ENCODE measurements at places on chromosomes 6 and 20.
A peak's percentile ranks its signal among the peaks of the same experiment; 100 is the strongest.

DNA sequence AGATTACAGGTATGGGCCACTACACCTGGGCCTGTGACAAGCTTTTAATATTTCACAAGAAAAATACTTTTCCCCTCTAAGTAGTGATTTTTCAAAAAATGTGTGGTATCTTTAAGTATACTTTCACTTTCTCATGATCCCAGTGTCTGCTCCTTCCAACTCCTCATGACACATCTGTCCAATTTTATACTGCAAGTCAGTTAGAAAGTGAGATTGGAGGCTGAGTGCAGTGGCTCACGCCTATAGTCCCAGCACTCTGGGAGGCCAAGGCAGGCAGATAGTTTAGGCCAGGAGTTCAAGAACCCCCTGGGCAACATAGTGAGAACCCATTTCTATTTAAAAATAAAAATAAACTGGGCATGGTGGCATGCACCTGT is 20.2 kb downstream of the PIM1 start:
- no peak for DNase-seq

DNA sequence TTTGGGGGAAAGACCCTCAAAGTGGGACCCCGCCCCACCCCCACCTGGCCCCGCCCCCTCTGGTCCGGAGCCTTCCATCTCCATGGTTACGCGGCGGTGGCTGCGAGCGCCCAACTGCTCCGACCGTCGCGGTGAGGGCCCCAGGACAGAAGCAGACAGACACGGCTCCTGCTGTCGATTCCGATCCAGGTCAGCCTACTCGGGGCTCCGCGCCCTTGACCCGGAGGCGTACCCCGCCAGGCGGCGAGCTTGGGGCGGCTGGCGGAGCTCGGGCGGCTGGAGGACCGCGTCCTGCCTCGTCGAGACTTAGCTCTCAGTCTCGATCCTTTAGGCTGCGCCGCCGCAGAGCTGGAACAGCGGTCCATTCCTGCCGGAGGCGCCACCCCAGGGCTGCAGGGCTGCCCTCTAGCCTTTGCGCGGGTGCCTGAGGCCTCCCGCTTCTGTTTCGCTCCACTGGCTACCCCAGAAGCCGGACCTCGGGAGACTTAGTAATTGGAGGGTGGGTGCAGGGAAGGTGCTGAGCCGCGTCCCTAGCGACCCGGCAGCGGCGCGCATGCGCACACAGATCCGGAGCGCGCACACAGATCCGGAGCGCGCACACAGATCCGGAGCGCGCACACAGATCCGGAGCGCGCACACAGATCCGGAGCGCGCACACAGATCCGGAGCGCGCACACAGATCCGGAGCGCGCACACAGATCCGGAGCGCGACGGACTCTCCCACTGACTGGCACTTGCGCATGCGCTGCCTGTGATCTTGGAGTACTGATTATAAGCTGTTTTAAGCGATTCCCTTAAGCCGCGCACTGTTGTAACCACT is at the start of gene CFAP206:
CFAP206 (plus strand) TSS at position 72 of the 820 bp plus-strand sequence. CDS start 1,868 bp downstream, outside the sequence.
- DNase-seq: peak; percentile 96

GRCh38 chr20:46031701-46032254 is 2.8 kb downstream of the SLC12A5 start:
- peak; percentile 68 for DNase-seq

GRCh38 chr6:52482903-52483670 is 62.9 kb downstream of the EFHC1 start:
- no peak for DNase-seq

DNA sequence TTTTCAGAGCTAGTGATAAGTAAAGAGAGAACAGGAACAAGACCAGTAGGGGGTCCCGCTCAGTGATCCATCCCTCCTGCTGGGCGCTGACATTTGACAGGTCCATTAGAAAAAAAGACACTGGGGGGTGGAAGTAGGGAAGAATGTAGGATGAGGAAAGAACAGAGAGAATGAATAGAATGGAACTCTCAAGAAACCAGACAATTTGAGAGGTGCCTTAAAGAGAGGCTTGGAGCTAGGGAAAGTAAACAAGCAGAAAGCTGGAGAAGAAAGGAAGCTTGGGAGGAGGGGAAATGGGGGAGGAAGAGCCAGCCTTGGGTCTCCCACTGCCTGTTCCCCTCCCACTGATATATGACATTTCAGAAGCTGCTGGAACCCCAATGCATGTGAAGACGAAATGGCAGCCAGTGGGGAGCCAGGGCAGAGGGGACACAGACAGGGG is 8.4 kb downstream of the GABBR1 start:
- DNase-seq: no peak

- no peak for DNase-seq
Observed at GRCh38 chr6:150686566-150686965, 86.9 kb downstream of the PLEKHG1 start.

DNA sequence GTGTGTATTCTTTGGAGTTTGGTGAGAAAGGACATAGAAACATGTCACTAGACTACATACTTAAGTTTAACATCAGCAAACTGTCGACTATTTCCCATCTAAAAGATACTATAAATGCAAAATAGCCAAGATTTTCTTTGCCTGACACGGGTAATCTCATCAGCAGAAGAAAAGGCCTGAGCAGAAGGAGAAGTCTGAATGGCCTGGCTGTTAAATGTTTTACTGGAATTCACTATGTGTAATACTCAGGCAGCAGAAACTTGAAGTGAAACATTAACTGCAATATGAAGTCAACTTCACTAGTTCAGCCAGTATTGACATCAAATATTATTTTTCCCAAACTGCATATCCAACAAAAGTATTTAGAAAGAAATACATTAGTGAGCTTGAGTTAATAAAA is 6.4 kb upstream of the DSE start:
- DNase-seq: no peak

GRCh38 chr20:58667975-58668374 is 16.9 kb downstream of the STX16 start:
- DNase-seq: no peak

GRCh38 chr6:80728101-80728750 is 621.8 kb downstream of the BCKDHB start:
- no peak for DNase-seq

DNA sequence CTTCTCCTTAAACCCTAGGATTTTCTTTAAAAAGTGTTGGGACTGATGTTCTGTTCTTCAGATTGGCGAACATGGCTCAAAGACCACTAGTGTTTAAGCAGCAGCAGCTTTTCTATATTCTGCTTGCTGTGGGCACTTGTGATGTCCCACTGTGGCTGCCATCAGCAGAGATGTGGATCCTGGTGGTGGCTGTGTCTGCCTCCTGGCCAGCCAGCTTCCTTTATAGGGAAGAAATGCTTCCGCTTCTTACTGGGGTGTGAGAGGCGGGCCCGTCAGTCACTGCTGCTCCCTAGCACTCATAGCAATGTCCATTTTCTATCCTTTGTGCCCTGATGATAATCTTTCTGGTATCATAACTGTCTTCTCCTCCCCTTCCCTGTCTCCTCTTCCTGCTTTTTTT is 66.7 kb upstream of the ESR1 start:
- no peak for DNase-seq

DNA sequence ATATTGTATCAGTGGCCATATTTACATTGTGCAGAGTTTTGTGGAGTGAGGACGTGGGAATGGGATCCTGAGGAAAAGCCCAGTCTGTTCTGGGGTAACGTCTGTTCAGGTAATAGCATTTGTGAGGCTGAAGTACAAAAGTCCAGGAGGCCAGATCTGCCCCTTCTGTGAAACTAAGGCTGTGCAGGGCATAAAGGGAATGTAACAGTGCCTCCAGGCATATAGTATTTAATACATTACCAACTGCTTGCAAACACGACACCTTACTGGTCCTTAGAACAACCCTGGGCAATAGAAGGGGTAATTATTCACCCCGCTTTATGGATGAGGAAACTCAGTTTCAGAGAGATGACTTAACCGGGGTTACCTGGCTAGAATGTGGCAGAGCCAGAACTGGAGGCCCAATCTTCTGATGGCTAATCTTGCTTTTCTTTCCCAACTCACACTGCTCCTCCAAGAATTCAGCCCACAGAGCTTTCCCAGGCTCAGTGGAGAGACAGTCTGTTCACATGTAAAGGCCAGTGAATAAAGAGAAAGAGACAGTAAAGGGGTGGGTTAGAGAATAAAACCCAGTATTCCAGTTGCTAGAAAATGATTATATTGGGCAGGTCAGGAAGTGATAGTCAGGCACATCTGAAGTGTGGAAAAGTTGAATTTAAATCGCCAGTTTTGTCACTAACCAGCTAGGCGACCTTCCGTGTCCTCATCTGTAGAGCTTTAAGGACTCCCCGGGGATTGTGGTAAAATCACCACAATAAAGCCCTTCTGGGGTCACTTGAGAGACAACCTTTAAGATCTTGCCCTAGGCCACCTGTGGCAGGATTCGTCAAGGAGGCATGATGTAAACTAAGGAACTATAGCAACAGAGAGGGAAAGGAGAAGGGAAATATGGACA is 280.7 kb upstream of the CITED2 start:
- DNase-seq: no peak

- DNase-seq: peak; percentile 40
Observed at GRCh38 chr6:72350296-72350881, 271.5 kb upstream of the KCNQ5 start.

- no peak for DNase-seq
Observed at GRCh38 chr6:33211136-33211535, 2.8 kb downstream of the RING1 start.

DNA sequence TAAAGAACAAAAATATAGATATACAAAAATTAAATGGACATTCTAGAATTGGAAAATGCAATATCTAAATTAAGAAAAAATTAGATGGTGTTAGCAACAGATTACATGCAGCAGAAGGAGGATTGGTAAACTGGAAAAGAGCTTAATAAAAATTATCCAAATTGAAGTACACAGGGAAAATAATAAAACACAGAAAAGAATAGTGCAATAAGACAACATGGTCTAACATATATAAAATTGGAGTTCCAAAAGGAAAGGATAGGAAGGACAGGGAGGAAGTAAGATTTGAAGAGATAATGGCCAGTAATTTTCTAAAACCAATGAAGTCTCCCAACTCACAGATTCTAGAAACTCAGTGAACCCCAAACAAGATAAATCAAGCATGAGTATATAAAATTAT is 194.5 kb downstream of the TBX18 start:
- no peak for DNase-seq

GRCh38 chr6:63819831-63820230 is 184.2 kb downstream of the PHF3 start:
- no peak for DNase-seq

GRCh38 chr20:48933017-48933766 is 11.7 kb downstream of the ARFGEF2 start:
- DNase-seq: no peak
